ENCODE measurements at places on chromosomes 4 and X. TPM values are rescaled to one million over a fixed set of nuclear protein-coding genes. Genes with fewer than 3 reads are reported as not detected.

Gene TEX13A
- not detected for total RNA-seq

DNA sequence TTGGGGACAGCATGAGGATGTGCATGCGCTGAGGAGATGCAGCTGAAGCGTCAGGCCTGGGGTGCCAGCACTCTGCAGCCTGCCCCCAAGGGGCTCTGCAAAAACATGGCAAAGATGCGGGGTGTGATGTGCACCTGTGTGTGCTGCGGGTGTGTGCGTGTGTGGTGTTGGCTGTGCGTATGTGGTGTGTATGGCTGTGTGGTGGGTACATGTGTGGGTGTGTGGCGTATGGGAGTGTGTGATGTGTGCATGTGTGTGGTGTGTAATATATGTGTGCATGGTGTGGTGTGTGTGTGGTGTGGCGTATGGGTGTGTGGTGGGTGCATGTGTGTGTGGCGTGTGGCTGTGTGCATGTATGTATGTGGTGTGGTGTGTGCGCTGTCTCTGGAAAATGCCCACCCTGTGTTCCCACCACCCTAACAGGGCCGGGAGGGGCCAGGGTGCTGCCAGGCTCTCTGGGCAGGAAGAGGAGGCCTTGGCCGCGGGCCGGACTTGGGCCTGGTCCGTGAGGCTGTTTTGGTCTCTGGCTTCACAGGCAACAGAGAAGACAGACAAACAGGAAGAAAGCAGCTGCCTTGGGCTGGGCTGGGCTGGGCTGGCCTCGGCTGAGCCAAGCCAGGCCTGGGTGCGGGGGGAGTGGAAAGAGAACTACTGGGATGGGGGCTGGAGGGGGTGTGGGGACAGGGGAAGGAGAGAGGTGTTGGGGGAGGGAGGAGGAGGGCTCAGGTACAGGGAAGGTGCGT lies 1.1 kb upstream of the AVPR2 start:
- no peak for DNase-seq

DNA sequence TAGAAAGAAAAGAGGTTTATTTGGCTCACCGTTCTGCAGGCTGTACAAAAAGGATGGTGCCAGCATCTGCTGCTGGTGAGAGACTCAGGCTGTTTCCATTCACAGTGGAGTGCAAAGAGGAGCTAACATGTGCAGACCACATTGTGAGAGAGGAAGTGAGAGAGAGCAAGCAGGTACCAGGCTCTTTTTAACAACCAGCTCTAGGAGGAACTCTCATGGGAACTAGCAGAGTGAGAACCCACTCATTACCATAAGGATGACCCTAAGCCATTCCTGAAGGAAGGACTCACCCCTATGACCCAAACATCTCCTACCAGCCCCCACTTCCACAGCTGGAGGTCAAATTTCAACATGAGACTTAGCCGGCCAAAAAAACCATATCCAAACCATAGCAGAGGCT lies 158.6 kb upstream of the ADGRL3 start:
- DNase-seq: no peak

Gene ARR3
- not detected for total RNA-seq

DNA sequence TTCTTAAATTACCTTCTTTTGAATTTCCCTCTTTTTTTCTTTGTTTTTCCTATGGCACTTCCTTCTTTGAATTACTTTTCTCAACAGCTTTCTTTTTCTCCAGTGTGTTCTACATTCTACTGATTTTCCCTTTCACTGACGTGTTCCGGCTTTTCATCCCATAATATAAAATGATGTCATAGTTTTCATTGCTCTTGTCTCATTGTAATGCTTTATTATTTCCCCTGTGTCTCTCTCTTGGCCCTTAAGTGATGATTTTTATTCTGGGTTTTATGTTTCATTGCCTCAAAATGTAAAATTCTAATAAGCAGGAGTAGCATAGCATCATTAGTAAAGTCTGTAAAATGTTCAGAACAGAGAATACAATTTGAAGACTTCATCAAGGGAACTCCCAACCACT lies 299.3 kb downstream of the KCTD8 start:
- no peak for DNase-seq

GRCh38 chr4:169236873-169237626 lies 33.7 kb downstream of the SH3RF1 start:
- peak; percentile 84 for DNase-seq

- no peak for DNase-seq
Measured at GRCh38 chrX:17164941-17165340, 210.1 kb upstream of the NHS start.

DNA sequence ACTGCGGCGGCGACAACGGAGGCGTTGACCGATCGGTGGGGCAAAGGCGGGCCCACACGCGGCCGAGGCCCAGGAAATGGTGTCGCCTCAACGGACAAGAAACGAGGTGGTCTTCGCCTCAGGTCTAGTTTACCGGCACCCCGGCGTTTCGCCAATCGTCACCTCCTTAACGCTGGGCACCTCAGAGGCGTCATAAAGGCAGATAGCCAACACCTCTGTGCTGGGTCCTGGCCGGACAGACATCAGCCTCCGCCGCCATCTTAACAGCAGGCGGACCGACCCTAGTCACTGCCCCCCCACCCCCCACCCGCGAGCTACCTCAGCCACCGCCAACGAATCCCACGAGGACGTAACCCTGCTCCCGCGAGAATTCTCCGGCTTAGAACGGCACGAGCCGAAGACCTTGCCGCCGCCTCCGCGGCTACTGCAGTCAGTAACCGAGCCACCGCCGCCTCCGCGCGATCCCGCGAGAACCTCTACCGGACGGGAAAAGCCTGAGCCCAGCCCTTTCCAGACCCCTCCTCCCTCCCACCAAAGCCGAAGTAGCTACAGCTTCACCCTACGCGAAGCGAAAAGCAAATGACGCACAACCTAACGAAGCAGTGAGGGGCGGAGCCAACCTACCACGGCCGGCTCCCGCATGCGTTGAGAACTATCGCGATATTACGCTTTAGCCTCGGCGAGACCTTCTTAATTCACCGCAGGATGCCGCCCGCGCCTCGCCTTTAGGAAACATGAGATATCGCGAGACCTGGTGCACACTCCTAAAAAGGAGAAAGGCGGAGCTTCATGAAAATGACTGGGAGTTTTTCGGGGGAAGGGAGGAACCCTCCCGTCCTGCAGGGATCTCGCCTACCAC lies 2.7 kb downstream of the HUWE1 start:
- DNase-seq: peak; percentile 92

GRCh38 chr4:845836-846251 lies 19.9 kb upstream of the CPLX1 start:
- DNase-seq: no peak

Gene CT45A10
- not detected for total RNA-seq
